ENCODE measurements at places on chromosomes 5 and 9.

DNA sequence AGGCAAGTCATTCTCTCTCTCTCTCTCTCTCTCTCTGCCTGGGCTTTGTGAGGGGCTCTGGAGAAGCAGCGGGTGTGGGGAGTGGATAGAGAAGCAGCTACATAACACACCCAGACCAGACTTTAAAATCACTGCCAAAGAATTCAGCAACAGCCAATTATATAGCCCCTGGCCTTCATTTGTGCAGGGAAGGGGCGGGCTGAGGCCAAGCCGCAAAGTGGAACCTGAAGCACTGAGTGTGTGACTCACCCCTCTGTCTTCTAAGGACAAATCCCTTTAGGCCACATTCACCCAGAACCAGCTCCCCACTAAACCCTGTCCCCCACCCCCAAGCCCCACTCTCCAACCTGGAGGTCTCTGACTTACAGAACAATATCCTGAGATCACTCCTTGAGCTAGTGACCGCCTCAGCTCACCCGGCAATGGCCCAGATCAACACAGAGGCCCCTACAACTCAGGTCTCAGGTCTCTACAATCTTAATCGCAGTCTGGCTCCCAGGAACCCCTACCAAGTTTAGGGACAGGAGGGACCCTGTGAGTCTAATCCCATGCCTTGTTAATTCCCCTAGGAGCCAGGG is 6.0 kb downstream of the B4GALT1 start:
- H3K27ac ChIP-seq: no peak overlapping the region
- peaks cover 40% of the 10 kb centered on the region for H3K4me1 ChIP-seq
- no peak overlapping the region for H3K4me3 ChIP-seq
- no peak for DNase-seq
- H3K36me3 ChIP-seq: no peaks in the 10 kb centered on the region

- H3K4me1 ChIP-seq: peaks cover 12% of the 10 kb centered on the region
- no peak overlapping the region for H3K27ac ChIP-seq
- no peaks in the 10 kb centered on the region for H3K36me3 ChIP-seq
- H3K4me3 ChIP-seq: no peak overlapping the region
- no peaks in the 10 kb centered on the region for H3K27me3 ChIP-seq
Measured at GRCh38 chr9:88993871-88994460, 2.7 kb downstream of the S1PR3 start.

GRCh38 chr5:109709225-109709624 is 19.5 kb downstream of the MAN2A1 start:
- no peaks in the 10 kb centered on the region for H3K4me1 ChIP-seq
- no peak overlapping the region for H3K4me3 ChIP-seq
- H3K27ac ChIP-seq: no peak overlapping the region

GRCh38 chr9:129574911-129575585 is 45.9 kb downstream of the C9orf50 start:
- no peaks in the 10 kb centered on the region for H3K27me3 ChIP-seq
- DNase-seq: no peak
- H3K4me1 ChIP-seq: no peaks in the 10 kb centered on the region
- H3K27ac ChIP-seq: no peak overlapping the region

- peaks cover 48% of the 10 kb centered on the region for H3K36me3 ChIP-seq
- H3K27me3 ChIP-seq: no peaks in the 10 kb centered on the region
- DNase-seq: no peak
Measured at GRCh38 chr5:68233075-68233474, 17.5 kb downstream of the PIK3R1 start.

GRCh38 chr9:4177970-4178758 is 121.7 kb downstream of the GLIS3 start:
- H3K27ac ChIP-seq: no peak overlapping the region
- H3K4me3 ChIP-seq: no peak overlapping the region
- H3K4me1 ChIP-seq: no peaks in the 10 kb centered on the region
- H3K36me3 ChIP-seq: no peaks in the 10 kb centered on the region
- no peaks in the 10 kb centered on the region for H3K27me3 ChIP-seq
- no peak for DNase-seq

GRCh38 chr9:72758944-72759343 is 193.9 kb downstream of the ALDH1A1 start:
- H3K27me3 ChIP-seq: no peaks in the 10 kb centered on the region
- H3K4me1 ChIP-seq: no peaks in the 10 kb centered on the region
- H3K36me3 ChIP-seq: no peaks in the 10 kb centered on the region
- H3K27ac ChIP-seq: no peak overlapping the region
- no peak overlapping the region for H3K4me3 ChIP-seq

GRCh38 chr9:117957267-117957666 is 253.1 kb downstream of the TLR4 start:
- DNase-seq: no peak
- H3K36me3 ChIP-seq: no peaks in the 10 kb centered on the region

- peak; percentile 25 for DNase-seq
- no peak overlapping the region for H3K27ac ChIP-seq
- H3K36me3 ChIP-seq: no peaks in the 10 kb centered on the region
- H3K27me3 ChIP-seq: no peaks in the 10 kb centered on the region
Measured at GRCh38 chr5:177382423-177383029, 1.7 kb upstream of the SLC34A1 start.

- no peak overlapping the region for H3K4me3 ChIP-seq
- DNase-seq: no peak
- H3K27me3 ChIP-seq: no peaks in the 10 kb centered on the region
- H3K27ac ChIP-seq: no peak overlapping the region
- H3K4me1 ChIP-seq: no peaks in the 10 kb centered on the region
- no peaks in the 10 kb centered on the region for H3K36me3 ChIP-seq
Measured at GRCh38 chr5:109218818-109219217, 191.0 kb downstream of the PJA2 start.

DNA sequence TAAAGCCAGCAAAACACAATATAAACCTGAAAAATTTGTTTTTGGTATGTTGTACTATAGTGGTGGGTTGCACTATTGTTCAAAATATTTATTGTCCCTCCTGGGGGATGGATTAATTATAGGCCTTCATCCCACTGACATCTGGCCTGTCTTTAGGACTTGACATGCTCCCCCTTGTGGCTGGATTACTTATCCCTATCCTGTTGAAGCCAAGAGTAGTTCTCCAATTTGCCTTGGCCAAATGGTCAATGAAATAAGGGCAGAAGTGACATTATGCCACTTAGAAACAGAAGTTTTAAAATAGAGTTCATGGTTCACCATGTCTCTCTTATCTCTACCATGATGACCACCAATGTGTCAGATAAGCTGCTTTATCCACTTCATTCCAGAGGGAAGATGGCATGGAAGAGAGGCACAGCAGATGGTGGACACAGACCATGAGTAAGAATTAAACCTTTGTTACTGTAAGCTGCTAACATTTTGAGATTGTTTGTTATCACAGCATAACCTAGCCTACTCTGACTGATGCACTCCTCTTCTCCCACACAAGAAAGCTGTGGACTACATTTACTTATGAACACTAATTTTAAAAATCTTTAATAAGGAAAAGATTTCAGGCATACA is 29.2 kb upstream of the ARHGEF28 start:
- H3K27me3 ChIP-seq: no peaks in the 10 kb centered on the region
- no peaks in the 10 kb centered on the region for H3K4me1 ChIP-seq
- no peak overlapping the region for H3K4me3 ChIP-seq
- no peaks in the 10 kb centered on the region for H3K36me3 ChIP-seq
- peak; percentile 9 for DNase-seq

DNA sequence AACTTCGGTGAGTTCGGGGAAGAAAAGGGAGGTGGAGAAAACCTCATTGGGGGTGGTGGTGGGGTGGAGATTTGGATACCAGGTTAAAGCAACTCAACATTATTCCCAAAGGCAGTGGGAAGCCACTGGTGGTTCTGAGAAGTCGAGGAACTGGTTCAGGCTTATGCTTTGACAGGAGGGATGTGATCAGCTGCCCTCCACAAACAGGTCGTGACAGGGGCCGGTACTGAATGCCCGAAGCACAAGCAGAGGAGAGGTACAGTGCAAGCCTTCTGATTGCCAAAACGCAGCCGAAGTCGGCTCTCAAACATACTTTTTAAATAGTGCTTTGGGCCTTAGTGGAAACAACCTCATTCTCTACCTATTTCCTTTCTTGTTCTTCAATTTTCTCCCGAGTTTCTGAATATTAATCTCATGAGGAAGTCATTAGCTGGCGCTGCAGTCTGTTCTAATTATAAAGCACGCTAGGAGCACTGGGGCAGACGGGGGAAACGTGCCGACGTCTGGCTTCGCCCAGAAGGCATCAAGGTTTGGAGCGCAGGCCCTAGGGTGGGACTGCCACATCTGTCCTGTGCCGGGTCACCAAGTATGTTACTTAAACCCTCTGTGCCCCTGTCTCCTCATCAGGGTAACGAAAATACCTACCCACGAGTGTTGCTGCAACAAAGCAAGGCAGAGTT is 27.3 kb downstream of the SHB start:
- no peak overlapping the region for H3K27ac ChIP-seq
- no peaks in the 10 kb centered on the region for H3K36me3 ChIP-seq
- H3K4me3 ChIP-seq: no peak overlapping the region

DNA sequence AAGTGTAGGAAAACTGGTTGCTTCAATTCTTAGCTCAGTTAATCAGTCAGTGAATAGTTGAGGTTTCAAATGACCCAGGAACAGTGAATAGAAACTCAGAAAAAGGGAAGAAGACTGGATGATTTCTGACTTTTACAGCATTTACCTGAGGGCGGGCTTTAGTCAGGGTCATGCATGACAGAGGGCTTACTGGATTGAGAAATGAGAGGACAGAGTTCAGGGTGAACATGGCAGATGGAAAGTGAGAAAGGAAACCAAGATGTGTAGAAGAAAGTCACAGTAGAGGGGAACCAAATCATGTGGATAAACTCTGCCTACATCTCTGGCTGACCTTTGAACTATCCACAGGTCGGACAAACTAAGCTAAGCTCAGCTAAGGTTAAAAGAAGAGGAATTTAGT is 596.0 kb downstream of the SEMA5A start:
- no peaks in the 10 kb centered on the region for H3K27me3 ChIP-seq
- no peak overlapping the region for H3K4me3 ChIP-seq
- peak overlapping the region; percentile 99 for H3K27ac ChIP-seq
- H3K4me1 ChIP-seq: peaks cover 58% of the 10 kb centered on the region
- DNase-seq: no peak
- no peaks in the 10 kb centered on the region for H3K36me3 ChIP-seq

DNA sequence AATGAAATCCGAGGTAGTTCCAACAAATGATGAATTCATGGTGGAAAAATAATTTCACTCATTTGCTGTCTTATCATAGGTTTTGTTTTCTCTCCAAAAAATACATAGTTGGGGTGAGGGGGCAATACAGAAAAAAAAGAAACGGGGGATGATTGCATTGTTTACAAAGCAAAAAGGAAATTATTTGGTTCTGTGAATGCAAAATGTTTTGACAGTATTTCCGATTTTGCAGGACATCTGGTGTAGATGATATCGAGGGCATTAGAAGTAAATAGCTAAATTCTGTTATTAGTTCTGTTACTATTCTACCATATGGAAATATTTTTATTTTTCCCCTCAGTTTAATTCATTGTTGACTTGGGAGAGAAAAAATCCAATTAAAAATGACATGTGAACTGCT is 201.7 kb downstream of the MARCHF11 start:
- no peak for DNase-seq
- no peaks in the 10 kb centered on the region for H3K27me3 ChIP-seq
- H3K4me1 ChIP-seq: no peaks in the 10 kb centered on the region
- no peak overlapping the region for H3K4me3 ChIP-seq

- no peak overlapping the region for H3K4me3 ChIP-seq
- H3K36me3 ChIP-seq: no peaks in the 10 kb centered on the region
- H3K4me1 ChIP-seq: no peaks in the 10 kb centered on the region
- H3K27me3 ChIP-seq: no peaks in the 10 kb centered on the region
- DNase-seq: no peak
Measured at GRCh38 chr5:4720831-4721230, 419.3 kb upstream of the ADAMTS16 start.

- no peaks in the 10 kb centered on the region for H3K27me3 ChIP-seq
- no peak for DNase-seq
- H3K4me3 ChIP-seq: no peak overlapping the region
- H3K36me3 ChIP-seq: no peaks in the 10 kb centered on the region
- peaks cover 17% of the 10 kb centered on the region for H3K4me1 ChIP-seq
Measured at GRCh38 chr5:160266044-160266443, 36.7 kb downstream of the FABP6 start.

- H3K4me1 ChIP-seq: peaks cover 28% of the 10 kb centered on the region
- DNase-seq: no peak
- H3K27me3 ChIP-seq: no peaks in the 10 kb centered on the region
- no peak overlapping the region for H3K27ac ChIP-seq
- 0 out of 2 replicates have a peak, but pooled peaks cover under 1% of the 10 kb centered on the region for H3K36me3 ChIP-seq
Measured at GRCh38 chr5:95075111-95075510, 209.8 kb downstream of the MCTP1 start.

- H3K4me3 ChIP-seq: no peak overlapping the region
- no peaks in the 10 kb centered on the region for H3K36me3 ChIP-seq
- no peaks in the 10 kb centered on the region for H3K4me1 ChIP-seq
Measured at GRCh38 chr9:107810461-107810961, 320.9 kb upstream of the KLF4 start.

- H3K36me3 ChIP-seq: peaks cover 63% of the 10 kb centered on the region
- peaks cover 36% of the 10 kb centered on the region for H3K4me1 ChIP-seq
- H3K4me3 ChIP-seq: no peak overlapping the region
- DNase-seq: no peak
Measured at GRCh38 chr9:21806644-21807043, 4.2 kb downstream of the MTAP start.

DNA sequence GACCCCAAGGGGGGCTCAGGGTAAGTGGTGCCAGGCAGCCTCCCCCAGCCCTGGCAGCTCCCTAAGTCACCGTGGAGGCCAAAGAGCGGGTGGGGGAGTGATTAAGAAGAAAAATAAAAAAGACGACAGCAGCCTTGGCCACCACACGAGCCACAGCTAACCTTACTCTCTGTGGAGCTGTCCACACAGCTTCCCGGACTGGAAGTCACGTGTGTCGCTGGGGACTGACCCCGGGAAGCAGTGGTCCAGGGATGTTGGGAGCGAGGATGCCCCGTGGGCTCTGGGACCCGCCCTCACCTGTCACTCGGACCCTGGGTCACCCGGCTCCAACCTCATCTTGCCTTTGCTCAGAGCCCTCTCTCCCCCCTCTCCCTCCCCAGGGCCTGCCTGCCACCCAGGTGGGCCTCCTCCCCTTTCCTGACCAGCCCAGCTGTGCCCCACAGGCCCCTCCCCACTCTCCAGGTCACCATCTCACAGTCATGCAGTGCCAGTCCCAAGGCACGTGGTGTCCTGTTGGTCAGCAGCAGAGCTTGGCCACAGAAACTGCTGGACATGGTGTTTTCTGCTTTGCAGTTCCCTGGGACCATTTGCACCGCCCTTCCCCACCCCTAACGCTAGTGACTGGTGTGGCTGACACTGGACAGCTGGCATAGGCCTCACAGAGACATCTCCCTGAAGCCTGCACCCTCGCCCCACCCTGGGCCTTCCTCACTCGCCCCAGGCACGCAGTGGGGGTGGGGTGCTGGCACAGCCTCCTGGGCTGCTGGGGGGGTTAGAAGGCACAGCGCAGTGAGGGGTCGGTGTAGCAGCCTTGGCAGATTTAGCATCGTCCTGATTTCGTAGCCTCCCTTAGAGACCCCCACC is 9.8 kb upstream of the EXOC3 start:
- no peak for DNase-seq
- no peaks in the 10 kb centered on the region for H3K27me3 ChIP-seq
- no peak overlapping the region for H3K27ac ChIP-seq
- no peak overlapping the region for H3K4me3 ChIP-seq

GRCh38 chr9:115606838-115607237 is 488.9 kb upstream of the TNC start:
- no peaks in the 10 kb centered on the region for H3K36me3 ChIP-seq
- H3K27me3 ChIP-seq: no peaks in the 10 kb centered on the region
- H3K4me1 ChIP-seq: no peaks in the 10 kb centered on the region
- no peak overlapping the region for H3K4me3 ChIP-seq

GRCh38 chr5:82339792-82340191 is 61.6 kb upstream of the RPS23 start:
- H3K4me3 ChIP-seq: no peak overlapping the region
- H3K27me3 ChIP-seq: no peaks in the 10 kb centered on the region
- no peaks in the 10 kb centered on the region for H3K36me3 ChIP-seq
- DNase-seq: no peak
- peak overlapping the region; percentile 99 for H3K27ac ChIP-seq
